ENCODE measurements at places on chromosomes 4 and X.
A peak's percentile ranks its signal among the peaks of the same experiment; 100 is the strongest.

GRCh38 chr4:17030543-17030942, 132.1 kb upstream of the LDB2 start:
- peak; percentile 88 for DNase-seq

GRCh38 chr4:73452953-73453700, 17.1 kb downstream of the AFP start:
- DNase-seq = no peak

DNA sequence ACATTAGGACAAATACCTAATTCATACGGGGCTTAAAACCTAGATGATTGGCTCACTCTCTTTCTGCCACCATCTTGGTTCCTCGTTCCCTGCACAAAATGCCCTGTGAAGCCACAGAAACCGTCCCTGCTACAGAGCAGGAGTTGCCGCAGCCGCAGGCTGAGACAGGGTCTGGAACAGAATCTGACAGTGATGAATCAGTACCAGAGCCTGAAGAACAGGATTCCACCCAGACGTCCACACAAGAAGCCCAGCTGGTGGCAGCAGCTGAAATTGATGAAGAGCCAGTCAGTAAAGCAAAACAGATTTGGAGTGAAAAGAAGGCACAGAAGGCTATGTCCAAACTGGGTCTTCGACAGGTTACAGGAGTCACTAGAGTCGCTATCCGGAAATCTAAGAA, 34.3 kb downstream of the TRIM61 start:
- DNase-seq = no peak

- DNase-seq = no peak
These were observed 20.4 kb upstream of the PI4K2B start for GRCh38 chr4:25213347-25213979.

DNA sequence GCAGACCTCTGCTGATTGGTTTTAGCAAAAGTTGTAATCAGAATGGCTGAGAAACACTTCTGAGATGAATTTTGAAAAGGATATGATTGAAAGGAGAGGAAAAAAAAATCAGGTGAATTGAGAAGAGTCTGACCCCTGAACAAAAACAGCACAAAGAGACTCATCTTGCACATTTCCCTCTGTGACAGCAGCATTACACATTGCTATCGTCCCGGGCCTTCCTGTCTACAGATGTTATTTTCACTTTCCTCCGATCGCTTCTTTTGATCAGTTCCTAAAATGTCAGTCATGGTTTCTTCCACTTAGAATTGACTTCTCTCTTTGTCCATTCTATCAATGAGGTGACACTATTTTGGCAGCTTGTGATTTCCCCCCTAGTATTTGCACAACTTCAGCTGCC, 262.6 kb downstream of the GPC3 start:
- DNase-seq = no peak

DNA sequence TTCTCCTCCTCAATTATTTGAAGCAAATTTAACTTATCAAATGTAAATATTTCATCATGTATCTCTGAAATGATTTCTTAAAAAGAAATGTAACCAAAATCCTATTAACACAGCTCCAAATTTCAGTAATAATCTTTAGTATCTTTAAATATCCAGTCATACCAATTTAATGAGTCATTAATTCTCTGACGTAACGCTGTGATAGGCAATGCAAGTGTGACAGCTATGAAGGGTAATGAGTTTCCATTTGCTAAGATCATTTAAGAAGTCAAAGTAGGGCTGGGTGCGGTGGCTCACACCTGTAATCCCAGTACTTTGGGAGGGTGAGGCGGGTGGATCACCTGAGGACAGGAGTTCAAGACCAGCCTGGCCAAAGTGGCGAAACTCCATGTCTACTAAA, 15.6 kb downstream of the RPS3A start:
- DNase-seq = peak; percentile 14

DNA sequence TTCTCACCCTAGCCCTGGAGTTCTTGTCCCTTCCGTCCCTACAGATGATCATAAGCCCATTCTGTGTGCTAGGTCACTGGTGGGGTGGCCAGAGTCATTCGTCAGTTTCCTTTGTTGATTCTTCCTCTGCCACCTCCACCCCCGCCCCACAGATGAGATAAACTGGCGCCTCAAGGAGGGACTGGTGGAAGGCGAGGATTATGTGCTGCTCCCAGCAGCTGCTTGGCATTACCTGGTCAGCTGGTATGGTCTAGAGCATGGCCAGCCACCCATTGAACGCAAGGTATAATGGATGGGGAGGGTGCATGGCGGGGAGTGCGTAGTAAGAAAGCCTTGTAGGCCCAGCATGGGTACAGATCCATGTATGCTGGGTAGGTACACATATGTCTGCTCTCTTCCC, 6.4 kb downstream of the USP11 start:
- DNase-seq = no peak

GRCh38 chrX:129996120-129996519, 13.7 kb downstream of the BCORL1 start:
- DNase-seq = peak; percentile 62

- peak; percentile 33 for DNase-seq
These were observed 53.2 kb upstream of the ABCG2 start for GRCh38 chr4:88211473-88212252.

DNA sequence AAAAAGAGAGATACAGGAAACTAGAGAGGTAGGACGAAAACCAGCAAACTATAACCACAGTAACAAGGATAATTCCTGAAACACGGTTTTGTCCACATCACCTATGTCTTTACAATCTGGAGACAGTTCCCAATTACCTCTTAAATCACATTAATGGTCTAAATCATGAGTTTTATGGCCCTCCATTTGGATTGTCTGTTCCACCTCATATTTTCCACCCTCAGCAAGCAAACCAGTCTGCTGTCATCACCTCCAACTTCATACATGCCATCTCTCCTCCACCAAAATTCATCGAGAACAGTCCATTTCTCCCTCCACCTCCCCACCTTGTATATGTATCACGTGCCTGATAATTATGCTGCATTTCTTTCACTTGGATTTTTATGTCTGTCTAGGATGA, 107.3 kb downstream of the SH3RF1 start:
- no peak for DNase-seq

DNA sequence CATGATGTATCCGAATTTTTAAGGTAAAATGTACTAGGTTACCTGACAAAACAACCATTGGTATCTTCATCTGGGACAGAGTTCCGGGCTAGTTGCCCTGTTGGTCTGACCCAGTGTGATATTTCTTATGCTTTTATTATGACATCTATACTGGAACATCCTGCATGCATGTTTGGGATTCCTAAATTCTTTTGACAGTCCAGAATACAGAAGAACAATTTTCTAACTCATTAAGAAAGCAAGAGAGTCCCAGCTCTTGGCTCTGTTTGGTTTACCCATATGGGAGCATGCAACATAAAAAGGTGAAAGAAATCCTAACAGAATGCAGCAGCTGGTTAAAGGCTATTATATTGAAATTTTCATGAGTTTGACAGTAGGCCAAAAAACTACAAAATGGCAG, 247.7 kb upstream of the FTHL17 start:
- no peak for DNase-seq

GRCh38 chr4:2866160-2866861, 22.7 kb downstream of the ADD1 start:
- no peak for DNase-seq

GRCh38 chrX:2371026-2371711, 129.6 kb downstream of the DHRSX start:
- no peak for DNase-seq

GRCh38 chr4:11438647-11439046, 10.0 kb upstream of the HS3ST1 start:
- no peak for DNase-seq

DNA sequence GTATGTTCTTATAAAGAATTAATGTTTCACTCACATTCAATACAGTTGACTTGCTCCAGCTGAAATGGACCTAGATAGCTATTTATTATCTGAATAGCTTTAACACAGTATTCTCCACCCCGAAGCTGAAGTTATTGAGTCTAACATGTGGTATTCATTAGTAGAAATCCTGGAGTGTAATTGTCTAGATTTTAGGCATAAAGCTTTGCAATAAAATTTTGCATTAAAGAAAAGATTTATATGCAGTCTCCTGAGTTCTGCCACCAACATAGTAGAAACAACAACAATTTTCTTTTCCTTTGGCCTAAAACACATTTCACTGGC, 90.2 kb upstream of the DCLK2 start:
- DNase-seq = peak; percentile 74

DNA sequence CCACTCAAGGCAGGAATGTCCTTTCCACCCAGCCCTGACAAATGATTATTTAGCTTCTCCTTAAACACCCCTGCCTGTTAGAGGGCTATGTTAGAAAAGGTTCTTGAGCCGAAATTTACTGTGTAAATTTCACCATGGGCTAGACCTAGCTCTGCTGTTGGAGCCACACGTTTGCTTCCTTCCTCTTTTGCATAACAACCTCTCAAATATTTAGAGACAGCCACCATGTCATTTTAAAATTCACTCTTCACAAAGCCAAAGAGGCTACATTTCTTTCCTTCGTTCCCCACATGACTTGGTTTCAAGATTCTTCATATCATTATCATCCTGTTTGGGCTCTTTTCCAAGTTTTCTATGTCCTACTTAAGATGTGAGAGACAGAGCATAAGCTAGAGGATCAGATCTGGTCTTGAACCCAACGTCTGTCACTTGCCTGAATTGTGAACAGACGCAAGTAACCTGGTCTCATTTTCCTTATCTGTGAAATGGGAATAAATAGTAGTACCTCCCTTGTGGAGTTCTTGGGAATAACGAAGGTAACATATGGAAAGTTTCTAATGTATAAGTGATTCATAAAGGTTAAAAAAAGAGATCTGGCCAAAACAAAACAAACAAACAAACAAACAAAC, 6.7 kb downstream of the DOCK11 start:
- DNase-seq = no peak

GRCh38 chrX:75365243-75365975, 91.5 kb downstream of the UPRT start:
- no peak for DNase-seq

- DNase-seq = peak; percentile 49
These were observed 1703.7 kb upstream of the AGA start for GRCh38 chr4:179145746-179146525.

DNA sequence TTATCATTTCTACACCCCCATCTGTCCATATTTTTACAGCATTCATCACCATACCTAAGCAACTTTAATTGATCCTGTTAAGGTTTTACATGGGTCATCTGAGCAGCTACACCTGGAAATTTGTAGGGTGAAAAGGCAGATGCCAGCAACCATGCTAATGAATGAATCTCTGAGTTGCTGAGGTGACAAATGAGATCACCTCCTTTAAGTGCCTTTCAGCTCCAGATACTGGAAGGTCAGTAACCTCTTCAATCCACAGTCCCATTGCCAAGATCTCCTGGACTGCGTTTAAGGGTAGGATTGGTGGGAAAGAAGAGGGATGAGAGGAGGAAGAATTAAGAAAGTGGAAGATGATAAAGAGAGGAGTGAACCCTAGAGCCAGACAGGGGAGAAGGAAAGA, 8.5 kb upstream of the BMP3 start:
- DNase-seq = no peak

GRCh38 chr4:163280703-163281519, 51.5 kb downstream of the NPY1R start:
- no peak for DNase-seq

DNA sequence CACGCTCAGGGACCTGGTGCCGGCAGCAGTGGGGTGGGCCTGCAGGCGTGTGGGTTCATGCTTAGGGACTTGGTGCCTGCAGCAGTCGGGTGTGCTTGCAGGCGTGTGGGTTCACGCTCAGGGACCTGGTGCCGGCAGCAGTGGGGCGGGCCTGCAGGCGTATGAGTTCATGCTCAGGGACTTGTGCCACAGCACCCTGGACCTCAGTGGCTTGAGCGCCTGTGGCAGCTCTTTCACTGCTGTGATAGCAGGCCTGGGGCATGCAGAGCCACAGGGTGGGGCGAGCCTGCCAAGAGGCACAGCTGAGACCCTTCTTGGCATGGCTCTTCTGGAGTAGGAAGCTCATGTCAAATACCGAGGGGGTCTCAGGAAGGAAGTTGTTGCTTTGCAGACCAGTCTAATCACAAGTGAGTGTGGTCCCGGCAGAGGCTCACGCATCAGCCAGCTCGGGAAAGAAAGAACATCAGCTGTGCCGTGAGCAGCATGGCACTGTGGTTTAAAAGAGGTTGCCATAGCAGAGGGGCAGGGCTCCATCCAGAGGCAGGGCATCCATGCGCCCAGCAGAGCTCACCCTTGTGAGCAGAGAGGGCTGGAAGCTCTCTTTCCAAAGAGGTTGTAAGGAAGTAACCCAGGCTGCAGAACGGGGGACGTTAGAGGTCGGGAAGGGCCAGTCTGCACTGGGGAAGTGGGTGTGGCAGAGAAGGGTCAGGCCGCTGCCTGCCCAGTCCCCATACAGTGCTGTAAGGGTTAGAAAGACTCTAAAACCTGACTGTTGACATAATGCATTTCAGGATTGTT, 21.1 kb downstream of the PIGG start:
- no peak for DNase-seq

DNA sequence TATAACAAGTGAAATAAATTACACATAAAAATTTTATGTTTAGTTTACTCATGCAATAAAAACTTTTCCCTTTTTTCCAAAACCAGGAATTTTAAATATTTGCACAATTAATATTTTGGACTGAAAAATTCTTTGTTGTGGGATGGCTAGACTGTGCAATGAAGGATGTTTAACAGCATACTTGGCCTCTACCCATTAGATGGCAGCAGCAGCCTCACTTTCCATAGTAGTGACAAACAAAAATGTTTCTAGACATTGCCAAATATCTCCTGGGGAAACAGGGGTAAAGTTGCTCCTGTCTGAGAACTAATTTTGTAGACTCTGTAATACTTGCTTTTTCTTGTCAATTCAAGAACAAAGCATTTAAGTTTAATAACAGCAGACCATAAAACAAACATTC, 49.8 kb downstream of the SCLT1 start:
- DNase-seq = peak; percentile 38

GRCh38 chrX:115134382-115134781, 54.8 kb upstream of the RBMXL3 start:
- no peak for DNase-seq

- no peak for DNase-seq
These were observed 3.6 kb downstream of the ABLIM2 start for GRCh38 chr4:8155048-8155447.

- no peak for DNase-seq
These were observed 187.7 kb downstream of the RAP1GDS1 start for GRCh38 chr4:98448908-98449307.

DNA sequence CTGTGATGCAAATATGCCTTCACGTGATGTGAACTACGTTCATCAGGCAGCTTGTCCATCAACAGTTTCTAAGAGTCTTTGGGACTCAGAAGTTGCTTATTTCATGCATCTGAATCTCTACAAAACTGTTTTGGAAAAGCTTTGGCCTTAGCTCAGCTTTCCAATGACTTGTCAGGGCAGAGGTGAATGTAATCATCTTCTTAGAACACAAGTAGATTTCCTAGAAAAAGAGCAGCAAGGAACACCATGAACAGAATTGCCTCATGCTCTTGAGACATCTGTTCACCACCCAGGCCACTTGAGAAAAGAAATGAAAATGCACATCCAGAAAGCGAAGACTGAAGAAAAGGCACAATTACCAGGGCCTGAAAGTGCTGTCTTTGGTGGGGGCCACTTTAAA, 105.8 kb upstream of the PDHA1 start:
- no peak for DNase-seq

Data from fibroblast of skin of abdomen (primary cell).